Vagina (tissue), 2 donors: ENCODE measurements at places on chromosomes 1 and 21.

- no peak for DNase-seq
Measured at GRCh38 chr1:40659649-40659947, 5.9 kb downstream of the RIMS3 start.

- no peak for DNase-seq
Measured at GRCh38 chr1:50487725-50488124, 64.5 kb upstream of the DMRTA2 start.

- peak; percentile 49 for DNase-seq
Measured at GRCh38 chr1:30611741-30612309, 111.6 kb downstream of the MATN1 start.

GRCh38 chr1:21089731-21090130 is 87.0 kb downstream of the EIF4G3 start:
- DNase-seq: no peak

DNA sequence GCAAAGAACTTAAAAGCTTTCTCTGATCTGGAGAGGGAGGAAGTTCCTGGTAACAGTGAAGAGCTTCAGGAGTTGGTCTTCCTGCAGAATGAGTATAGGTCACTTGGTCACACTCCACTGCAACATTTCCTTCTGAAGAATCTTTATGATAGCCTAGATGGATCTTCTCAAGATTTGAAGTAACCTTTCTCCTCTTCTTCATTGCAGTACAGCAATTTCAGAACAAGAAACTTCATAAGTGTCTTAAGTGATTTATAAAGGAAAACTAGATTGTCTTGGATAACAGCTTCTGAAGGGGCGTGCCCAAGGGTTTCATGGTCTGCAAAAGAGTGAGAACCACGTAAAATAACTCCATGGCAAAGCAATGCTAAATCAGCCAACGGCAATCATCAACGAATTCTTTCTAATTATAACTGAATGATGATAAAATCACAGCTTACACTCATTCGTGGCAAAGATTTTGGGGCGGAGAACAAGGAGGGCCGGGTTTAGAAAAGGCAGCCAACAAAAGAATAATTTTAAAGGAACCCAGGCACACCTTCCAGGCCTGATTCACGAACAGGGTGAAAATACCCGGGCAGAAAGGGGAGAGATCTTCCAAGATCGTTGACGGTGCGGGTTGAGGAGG is 53.9 kb upstream of the ASPM start:
- DNase-seq: no peak

GRCh38 chr1:65558215-65558614 is 137.7 kb downstream of the LEPR start:
- no peak for DNase-seq

GRCh38 chr21:33380483-33380998 is 22.7 kb upstream of the IFNGR2 start:
- no peak for DNase-seq

DNA sequence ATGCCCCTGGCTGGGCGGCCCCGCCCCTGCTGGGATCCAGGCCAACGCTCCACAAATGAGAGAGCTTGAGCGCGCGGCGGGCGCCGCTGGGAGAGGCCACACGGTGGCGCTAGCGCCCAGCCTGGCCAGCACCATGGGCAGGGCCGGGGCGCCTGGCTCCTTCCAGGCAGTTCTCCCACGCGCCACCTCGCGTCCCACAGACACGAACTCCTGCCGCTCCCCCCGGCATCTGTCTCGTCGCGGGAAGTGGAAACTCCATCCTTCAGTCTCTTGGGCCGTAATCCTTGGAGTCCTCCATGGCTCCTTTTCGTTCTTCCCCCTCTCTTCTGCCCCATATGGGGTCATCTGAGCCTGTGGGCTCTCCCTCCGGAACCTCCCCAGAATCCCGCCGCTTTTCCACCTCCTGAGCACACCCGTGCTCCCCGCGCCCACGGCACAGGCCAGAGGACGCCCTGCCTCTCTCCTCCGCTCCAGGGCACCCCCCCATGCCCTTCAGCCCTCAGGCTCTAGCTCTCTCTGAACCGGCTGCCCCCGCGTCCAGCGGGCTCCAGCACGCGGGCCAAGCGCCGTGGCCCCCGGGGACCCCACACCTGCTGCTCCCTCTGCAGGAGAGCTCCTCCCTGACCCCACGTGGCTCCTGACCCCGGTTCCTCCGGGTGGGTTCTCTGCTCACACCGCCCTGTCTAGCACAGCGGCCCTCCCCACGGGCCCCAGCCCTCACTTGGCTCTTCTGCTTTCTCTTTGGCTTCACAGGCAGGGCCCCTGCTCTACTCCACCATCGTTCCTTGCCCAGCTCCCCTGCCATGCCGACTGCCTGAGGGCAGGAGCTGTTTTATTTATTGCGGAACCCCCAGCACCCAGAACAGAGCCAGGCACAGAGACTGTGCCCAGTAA is 31.9 kb upstream of the EDN2 start:
- no peak for DNase-seq

GRCh38 chr1:180611016-180611930 is 20.5 kb upstream of the XPR1 start:
- no peak for DNase-seq

DNA sequence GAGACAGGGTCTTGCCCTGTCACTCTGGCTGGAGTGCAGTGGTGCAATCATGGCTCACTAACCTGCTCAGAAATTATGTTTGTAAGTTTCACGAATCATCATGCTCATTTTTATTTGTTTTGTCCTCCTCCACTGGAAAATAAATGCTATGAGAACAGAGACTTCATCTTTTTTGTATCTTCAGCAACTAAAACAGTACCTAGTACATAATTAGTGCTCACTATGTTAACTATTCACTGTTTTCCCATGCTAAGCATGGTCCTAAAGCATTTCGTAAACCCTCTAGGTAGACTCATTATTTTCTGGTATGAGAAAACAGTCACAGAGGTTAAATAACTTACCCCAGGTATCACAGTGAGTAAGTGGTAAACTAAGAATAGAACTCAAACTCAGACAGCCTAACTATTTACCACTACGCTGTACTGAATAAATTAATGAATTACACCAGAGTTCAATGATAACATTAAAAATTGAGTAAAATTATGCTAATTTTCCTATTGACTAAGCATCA is 118.4 kb downstream of the RERE start:
- no peak for DNase-seq

DNA sequence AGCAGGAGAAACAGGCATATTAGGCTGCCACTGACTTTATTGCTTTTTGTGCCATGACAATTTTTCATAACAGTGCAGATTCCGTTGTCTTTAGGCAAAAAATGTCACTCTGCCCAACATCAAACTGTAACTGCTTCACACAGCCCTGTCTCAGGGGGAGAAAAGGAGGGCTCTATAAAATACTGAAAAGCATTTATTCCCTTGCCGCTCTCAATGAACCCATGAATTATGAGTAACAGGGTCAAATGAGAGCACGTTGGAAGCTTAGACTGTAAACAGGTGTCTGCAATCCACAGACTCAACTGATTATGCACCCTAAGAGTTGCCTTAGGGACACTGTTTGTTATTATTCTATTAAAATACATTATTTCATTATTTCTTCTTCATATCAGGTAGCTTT is 292.1 kb upstream of the FMN2 start:
- DNase-seq: no peak

- no peak for DNase-seq
Measured at GRCh38 chr1:180519846-180520245, 17.5 kb upstream of the ACBD6 start.

- no peak for DNase-seq
Measured at GRCh38 chr1:186848509-186849130, 19.9 kb downstream of the PLA2G4A start.

DNA sequence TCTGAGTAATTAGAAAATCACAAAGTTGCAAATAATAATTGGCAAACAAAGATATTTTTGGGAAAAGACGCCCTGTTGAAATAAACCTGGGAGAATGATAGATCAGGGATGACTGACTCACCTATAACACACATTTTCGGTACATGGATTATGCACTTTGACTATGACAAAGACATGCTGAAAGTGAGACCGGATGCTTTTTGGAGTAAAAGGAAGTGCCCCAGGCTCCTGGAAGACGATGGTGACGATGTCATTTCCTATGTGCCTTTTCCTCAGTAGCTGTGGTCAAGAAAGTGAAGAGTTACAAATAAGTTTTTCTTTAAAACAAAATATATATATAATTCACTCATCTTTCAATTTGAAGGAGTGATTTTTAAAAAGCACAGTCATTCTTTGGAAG is 158.7 kb downstream of the SIPA1L2 start:
- DNase-seq: no peak

DNA sequence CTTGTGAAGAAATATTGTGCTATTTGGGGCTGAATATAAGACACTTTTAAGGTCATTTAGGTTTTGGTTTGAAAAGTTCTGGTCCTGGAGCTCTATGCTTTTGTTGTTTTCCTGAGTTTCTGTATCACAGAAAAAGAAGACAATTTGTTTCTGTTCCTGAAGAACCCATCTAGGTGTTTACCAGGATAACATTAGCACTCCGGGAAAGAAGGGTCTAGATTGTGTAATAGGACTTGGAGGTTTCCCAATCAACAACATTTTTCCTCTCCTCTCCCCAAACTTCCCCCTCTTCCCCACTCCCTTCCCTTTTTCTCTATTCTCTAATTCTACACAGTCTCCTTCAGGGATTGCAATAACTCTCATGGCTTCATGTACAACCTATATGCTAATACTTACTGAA is 78.7 kb downstream of the PTPRC start:
- no peak for DNase-seq

- DNase-seq: no peak
Measured at GRCh38 chr1:30657131-30658013, 66.0 kb downstream of the MATN1 start.

DNA sequence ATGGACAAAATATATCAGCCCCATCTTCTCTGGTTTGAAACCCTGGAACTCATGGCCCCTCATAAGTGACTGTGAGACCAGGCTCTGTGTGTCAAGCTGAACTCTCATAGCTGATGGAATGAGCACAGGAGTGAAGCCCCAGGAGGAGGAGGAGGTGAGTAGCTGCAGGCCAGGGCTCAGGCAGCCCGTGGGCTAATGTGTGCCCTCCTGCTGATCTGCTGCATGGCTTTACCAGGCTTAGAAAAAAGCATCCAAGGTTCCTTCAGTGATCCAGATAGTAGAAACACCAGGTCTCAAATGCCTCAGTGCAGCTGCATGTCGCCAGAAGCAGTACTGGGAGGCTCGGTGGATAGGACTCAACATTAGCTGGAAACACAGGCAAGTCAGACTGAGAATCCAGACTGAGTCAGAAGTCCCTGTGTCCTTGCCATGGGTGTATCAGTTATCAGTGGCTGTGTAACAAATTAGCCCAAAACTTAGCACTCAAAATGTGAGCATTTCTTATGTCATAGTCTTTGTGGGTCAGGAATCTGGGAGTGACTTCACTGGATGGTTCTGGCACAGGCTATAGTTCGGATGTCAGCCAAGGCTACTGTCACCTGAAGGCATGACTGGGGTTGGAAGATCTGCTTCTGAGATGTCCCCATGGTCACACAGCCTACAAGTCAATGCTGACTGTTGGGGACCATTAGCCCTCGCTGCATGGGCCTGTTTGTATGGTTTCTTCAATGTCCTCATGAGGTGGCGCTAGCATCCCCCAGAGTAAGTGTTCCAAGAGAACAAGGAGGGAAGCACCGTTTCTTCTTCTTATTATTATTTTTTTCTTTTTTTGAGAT is 255.4 kb upstream of the IRF2BP2 start:
- DNase-seq: peak; percentile 82
